ENCODE measurements at places on chromosomes 4 and X. TPM values are rescaled to one million over a fixed set of nuclear protein-coding genes. Genes with fewer than 3 reads are reported as not detected.

DNA sequence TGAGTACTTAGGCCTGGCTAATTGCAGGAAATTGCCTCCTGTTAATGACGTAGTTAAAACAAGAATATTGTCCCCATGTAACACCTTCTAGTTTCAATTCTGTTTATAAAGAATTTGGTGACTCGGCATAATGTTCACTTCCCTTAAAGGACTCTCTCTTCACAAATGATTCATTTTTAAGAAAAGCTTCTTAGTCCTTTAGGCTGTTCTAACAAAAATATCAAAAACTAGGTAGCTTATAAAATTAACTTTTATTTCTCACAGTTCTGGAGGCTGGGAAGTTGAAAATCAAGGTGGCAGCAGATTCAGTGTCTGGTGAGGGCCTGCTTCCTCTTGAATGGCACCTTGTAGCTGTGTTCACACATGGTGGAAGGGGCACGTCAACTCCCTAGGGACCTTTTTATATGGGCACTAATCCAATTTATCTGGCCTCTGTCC is 23.8 kb downstream of the COL25A1 start:
- DNase-seq: no peak

Gene ARHGEF38
- not detected for total RNA-seq

DNA sequence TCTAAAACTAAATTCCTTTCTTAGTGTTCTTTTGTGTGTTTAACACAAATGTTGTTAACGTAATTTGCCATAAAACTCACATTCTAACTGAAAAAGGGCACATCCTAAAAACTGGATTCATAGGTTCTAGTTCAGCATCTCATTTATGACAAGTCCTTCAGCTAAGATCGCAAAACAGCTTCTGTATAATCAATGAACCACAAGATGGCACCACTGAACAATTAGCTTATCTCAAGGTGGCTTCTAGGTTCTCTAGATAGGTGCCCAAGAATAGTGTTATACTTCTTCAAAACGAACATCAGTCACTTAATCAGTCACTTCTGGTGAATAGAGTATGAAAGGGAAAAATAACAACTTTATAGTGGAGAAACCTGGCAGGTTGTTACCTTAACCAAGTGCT is 54.3 kb downstream of the NRK start:
- DNase-seq: no peak

Gene CDX4
- total RNA-seq: not detected

DNA sequence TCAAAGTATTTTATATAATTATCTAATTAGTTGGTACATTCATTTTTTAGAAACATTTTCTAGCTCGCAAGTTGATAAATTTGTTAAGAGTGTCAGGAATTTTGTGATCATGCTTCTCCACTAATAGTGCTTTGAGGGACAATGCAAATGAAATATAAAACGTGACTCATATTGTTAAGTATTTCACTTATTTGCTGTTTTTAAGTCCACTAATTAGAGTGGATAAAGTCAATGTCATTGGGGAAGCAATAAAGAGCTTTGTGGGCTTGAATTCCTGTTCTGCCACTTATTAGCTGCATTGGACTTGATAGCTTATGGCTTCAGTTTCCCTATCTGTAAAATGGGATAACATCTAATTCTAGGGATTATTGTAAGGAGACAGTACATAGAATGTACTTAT is 26.5 kb upstream of the ANAPC4 start:
- no peak for DNase-seq

DNA sequence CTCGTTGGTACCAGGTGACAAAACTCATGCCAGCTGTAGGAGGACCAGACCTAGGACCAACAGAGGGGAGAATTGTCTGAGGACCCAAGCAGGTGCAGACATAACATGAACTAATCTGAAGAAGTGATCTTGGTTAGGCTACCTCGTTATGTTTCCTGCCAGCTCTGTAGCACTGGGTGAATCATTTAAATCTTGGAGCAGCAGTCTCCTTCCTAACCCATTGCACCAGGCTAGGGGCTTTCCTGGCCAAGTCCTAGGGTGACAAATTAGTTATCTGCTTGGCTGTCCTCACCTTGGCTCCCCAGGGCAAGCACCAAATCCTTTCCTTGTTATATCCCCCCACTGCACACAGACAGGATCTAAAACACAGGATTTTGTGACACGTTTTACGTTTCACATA is 87.8 kb downstream of the WWC2 start:
- DNase-seq: no peak

DNA sequence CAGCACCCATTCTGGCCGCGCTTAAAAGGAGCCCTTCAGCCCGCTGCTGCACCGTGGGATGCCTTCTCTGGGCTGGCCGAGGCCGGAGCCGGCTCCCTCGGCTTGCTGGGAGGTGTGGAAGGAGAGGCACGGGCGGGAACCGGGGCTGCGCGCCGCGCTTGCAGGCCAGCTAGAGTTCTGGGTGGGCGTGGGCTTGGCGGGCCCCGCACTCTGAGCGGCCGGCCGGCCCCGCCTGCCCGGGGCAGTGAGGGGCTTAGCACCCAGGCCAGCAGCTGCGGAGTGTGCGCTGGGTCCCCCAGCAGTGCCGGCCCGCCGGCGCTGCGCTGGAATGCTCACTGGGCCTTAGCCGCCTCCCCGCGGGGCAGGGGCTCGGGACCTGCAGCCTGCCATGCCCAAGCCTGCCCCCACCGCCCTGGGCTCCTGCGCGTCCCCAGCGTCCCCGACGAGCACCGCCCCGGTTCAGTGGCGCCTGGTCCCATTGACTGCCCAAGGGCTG is 111.3 kb downstream of the PCDH18 start:
- no peak for DNase-seq

- no peak for DNase-seq
Measured at GRCh38 chrX:114976292-114976691, 41.1 kb downstream of the IL13RA2 start.

Gene INPP4B
- total RNA-seq: 63.9 TPM

Gene TMPRSS11A
- total RNA-seq: not detected
